ENCODE measurements at places on chromosomes 4 and X. TPM values are rescaled to one million over a fixed set of nuclear protein-coding genes. Genes with fewer than 3 reads are reported as not detected.

GPM6B gene
- 1.8 TPM for total RNA-seq

CABS1 gene
- total RNA-seq: not detected

SSX2B gene
- 3.7 TPM for total RNA-seq

C4orf36 gene
- total RNA-seq: not detected

POLA1 gene
- 28.6 TPM for total RNA-seq

IBSP gene
- not detected for total RNA-seq

AFF2 gene
- 1.7 TPM for total RNA-seq

FABP2 gene
- not detected for total RNA-seq

TMSB15C gene
- 3.0 TPM for total RNA-seq

GRCh38 chr4:38905652-38906385 is 38.2 kb downstream of the FAM114A1 start:
- no peak for DNase-seq

- DNase-seq: no peak
Observed at GRCh38 chr4:148800336-148800885, 358.2 kb upstream of the NR3C2 start.

GRCh38 chrX:97587171-97587570 is 703.5 kb downstream of the RPA4 start:
- DNase-seq: no peak

- DNase-seq: peak; percentile 71
Observed at GRCh38 chr4:55733932-55734331, 85.7 kb upstream of the EXOC1L start.

DNA sequence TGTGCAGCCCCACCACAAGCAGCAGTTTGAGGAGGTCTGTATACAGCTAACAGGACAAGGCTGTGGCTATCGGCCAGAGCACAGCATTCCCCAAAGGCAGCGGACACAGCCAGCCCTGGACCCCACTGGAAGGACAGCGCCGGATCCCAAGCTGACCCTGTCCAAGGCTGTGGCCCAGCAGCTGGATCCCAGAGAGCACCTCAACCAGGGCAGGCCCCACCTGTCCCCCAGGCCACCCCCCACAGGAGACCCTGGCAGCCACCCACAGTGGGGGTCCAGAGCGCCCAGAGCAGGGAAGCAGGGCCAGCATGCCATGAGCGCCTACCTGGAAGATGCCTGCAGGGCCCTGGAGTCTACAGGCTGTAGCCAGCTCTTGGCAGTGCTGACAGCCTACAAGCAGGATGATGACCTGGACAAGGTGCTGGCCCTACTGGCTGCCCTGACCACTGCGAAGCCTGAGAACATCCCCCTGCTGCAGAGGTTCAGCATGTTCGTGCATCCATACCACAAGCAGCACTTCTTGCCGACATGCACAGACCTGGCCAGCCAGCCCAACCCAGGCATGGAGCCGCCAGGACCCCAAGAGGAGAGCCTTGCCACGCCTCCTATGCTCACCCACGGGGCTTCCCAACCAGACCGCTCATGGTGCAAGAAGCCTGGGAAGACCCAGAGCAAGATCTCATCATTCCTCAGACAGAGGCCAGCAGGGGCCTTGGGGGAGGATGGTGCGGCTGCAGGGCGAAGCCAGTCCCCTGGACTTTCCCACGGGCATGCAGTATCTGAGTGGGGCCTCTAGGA is 62.0 kb downstream of the ALPK1 start:
- DNase-seq: no peak

GRCh38 chrX:132395026-132395425 is 93.8 kb downstream of the MBNL3 start:
- no peak for DNase-seq

- peak; percentile 42 for DNase-seq
Observed at GRCh38 chr4:53916431-53916889, 147.9 kb downstream of the CHIC2 start.

DNA sequence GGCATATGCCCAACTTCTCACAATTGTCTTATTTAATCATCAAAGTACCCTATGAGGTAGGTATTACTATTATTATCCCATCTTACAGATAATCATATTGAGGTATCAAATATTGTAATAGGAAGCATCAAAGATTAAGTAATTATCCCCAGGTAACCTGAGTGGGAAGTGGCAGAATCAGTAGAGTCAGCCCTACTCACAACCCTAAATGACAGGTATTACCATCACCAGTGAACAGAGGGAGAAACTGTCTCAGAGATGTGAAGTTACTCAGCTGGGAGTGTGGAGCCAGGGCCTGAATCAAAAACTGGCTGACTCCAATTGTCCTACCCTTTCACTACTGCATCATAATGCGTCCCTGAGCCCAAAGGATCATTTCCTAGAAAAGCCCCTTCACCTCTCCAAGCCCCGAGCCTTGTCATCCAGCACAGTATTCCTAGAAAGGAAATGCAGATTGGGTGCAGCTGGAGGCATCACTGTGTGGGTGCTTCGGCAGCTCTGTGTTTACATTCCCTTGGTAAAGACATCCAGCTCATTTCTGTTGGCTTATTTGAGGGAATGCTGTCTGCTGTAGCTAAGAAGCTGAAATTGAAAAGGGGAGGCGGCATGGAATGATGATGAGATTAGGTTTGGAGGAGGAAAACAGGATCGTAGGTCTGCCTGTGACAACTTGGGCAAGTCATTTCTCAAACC is 72.8 kb downstream of the DHX15 start:
- DNase-seq: no peak

GRCh38 chr4:632196-632790 is 6.9 kb downstream of the PDE6B start:
- DNase-seq: no peak

DNA sequence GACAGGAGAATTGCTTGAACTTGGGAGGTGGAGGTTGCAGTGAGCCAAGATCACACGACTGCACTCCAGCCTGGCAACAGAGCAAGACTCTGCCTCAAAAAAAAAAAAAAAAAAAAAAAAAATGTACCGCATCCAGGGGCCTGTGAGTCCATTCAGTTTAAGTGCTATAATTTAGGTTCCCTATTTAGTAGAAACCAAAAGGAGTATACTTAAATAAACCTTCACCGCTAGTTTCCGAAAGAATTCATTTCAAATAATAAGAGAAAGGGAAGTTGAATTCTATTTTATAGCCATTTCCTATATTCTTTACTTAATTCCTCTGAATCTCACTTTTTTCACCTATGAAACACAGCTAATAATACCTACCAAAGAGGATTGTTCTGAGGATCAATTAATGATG is 20.8 kb upstream of the LRBA start:
- DNase-seq: no peak

DNA sequence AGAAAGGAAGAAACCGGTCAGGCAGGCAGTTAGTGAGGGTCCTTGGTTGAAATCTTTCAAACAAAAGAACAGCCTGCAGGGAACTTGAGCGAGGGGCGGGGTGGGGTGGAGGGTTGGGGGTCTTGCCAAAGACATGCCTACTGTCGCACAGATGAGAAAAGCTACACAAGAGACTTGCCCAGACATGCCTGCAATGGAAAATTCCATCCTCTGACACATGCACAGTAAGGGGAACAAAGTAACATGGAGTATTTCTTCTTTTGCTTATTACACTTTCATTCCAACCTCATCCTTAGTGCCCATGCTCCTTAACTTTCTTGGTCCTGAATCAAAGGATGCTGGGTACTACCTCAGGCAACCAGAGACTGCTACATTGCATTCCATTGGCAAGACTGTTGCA is 1491.2 kb downstream of the STIM2 start:
- DNase-seq: no peak

GRCh38 chr4:93116624-93117023 is 711.9 kb upstream of the ATOH1 start:
- DNase-seq: no peak

- no peak for DNase-seq
Observed at GRCh38 chr4:8144359-8144758, 14.3 kb downstream of the ABLIM2 start.

GRCh38 chrX:10769195-10769594 is 148.8 kb upstream of the MID1 start:
- DNase-seq: peak; percentile 62

DNA sequence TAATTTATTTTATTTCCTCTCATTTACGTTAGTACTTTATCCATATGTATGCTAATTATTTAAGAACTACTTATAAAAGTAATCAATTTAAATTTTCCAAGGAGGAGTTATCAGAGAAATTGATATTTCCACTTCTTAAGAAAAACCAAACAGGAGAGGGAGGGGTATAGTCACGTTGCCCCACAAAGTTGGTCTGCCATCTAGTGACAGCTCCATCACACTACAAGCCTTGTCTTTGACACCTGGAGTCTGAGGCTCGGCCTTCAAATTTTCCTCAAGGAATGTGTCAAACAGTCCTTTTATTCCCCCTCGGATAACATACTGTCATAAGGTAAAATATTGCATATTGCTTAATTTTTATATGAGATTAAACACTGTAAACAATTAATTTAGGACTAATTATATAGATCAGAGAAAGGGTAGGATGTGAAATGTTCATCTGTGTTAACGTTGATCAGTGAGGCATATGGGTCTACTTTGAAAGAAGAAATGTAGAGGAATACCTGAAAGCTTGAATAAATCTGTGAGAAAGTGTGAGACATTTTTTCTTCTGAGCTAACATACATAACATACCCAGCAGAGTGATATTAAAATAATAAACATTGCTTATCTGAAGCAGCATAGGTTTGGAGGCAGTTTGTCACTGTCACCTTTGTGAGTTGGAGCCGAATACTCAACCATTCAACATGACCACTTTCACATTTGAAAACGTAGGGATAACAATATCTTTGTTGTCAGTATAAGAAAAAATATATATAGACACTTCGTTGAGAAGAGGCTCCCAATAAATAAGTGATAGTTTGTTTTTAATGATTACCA is 114.4 kb downstream of the GLRA3 start:
- DNase-seq: peak; percentile 1

DNA sequence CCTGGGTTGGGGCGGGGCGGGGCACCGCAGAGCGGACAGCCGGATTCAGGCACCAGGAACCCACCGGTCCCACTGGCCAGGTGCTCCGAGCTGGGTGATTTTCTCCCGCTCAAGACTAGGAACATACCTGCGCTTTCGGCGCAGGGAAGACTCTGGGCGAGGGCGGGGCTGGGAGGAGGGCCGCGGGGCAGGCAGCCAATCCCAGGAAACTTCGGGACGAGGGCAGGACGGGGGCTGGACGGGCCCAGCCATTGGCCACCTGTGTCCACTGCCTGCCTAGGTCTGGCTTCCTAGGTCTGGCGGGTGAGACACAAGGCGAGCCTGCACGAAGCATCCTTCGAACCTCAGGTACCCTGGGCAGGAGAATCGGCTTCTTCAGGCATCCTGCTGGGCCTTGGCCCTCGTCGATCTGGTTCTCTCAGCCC is 274 bp upstream of the ERVMER34-1 start:
- peak; percentile 6 for DNase-seq

DNA sequence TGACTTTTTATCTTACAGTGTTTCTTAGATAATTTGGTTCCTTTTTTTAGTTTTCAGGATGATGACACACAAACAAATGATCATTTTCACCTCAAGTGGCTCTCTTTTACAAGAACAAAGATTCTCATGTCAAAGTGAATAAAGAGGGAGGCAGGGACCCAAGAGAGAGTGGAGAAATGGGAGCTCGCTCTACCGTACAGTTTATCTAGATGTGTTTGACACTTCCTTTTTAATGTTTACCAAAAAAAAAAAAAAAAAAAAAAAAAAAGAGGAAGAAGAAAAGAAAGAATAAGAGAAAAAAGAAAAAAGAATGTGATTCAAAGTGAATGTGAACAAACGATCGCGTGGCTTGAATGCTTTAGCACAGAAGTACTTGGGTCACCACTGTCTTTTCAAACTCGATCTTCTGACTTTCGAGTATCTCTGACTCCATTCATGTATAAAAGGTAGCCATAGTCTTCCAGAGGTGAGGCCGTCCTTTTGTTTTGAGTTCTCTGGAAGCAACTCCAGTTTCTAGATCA is 75.6 kb upstream of the GRXCR1 start:
- no peak for DNase-seq

- no peak for DNase-seq
Observed at GRCh38 chr4:26884486-26884988, 23.9 kb downstream of the STIM2 start.

DNA sequence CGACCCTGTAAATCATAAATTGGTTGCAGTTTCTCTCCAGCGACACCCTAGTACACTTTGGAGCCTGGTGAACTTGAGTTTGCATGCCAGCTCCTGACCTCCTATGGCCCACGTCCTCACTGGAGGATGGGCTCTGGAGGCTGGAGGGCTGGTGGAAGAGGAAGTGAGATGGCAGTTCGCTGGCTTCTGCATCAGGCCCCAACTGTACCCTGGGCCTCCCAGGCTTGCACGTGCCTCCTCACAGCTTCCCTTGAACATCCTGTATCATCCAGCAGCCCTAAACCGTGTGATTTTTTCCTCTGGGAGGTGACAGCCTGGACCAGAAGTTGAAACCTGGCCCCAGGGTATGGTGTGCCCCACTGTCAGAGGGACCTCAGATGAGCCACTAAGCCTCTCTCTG is 78.5 kb downstream of the HTRA3 start:
- no peak for DNase-seq

DNA sequence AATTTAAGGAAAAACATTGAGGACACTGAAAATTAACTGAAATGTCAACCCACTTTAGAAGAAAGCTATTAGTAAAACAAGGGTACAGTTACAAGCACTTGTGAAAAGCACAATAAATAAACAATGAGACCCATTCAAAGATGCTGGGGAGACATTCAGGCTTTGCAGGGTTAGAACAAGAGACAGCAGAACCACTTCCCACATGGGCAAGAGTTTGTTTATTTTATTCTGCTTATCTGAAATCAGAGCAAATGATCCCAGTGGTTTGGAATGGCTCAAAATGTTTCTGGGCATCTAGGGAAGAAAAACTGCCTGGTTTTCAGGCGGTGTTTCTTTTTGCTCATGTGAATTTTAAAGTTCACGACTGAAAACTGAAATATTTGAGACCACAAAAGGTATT is 42.4 kb downstream of the PPP3CA start:
- peak; percentile 63 for DNase-seq

DNA sequence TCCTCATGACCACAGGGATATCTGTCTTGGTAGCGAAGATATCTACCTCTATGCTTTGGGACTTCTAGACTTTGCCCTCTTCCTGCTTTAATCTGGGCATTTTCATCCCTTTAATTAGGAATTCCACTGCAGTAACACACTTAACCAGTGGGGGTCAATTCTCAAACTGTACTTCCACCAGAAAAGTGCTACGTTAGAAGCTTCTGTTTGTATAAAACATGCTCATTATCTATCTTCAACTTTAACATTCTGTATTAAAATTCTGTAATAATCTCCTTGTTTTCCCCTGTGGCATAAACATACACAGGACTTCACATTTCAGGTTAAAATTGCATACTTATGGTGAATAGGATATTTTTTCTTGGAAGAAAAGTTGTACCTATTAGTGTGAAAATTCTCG is 105.6 kb downstream of the AMMECR1 start:
- no peak for DNase-seq

- DNase-seq: no peak
Observed at GRCh38 chrX:21956783-21957182, 16.3 kb downstream of the SMS start.

DNA sequence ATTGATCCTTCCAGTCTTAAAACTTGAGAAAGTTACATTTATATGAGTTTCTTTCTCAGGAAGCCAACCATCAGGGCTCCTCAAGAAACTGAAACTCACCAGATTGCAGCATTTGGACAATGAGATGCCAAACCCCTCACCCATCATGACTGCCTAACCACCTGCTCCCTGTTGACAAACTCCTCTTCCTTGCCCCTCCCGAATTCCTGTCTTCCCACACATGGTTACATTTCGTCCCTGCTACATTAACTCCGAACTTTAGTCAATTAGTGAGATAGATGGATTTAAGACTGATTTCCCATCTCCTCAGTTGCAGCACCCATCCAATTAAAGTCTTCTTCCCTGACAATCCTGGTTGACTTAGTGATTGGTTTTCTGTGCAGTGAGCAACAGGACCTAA is 118.7 kb downstream of the ZNF330 start:
- DNase-seq: no peak

Data from RPMI7951 (cell line).